ENCODE measurements at places on chromosomes 7 and 10.

- no peak for DNase-seq
These were observed 386.5 kb downstream of the INHBA start for GRCh38 chr7:41316410-41316809.

DNA sequence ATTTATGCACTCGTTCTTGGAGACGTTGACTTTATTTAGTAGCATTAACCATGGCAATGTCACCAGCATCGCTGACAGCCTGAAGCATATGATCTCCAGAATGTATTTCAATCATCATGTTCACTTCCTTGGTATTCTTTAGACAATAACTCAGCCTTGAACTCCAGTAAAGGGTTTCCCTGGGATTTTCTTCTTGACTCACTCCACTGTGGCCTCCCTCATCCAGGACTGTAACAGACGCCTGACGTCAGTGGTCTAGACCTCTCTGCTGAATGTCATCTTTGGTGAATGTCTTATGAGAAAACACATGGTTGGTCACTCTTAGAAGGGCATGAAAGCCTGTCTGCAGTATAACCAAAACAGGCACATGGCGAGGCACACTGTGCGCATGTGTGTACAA lies 64.4 kb downstream of the EGFR start:
- DNase-seq, result no peak

- DNase-seq, result no peak
These were observed 317.8 kb downstream of the TNS3 start for GRCh38 chr7:47264021-47264651.

GRCh38 chr10:43573250-43574000 lies 991 bp downstream of the ZNF239 start:
- DNase-seq, result no peak

GRCh38 chr10:63221950-63222349 lies 88.8 kb downstream of the NRBF2 start:
- no peak for DNase-seq

DNA sequence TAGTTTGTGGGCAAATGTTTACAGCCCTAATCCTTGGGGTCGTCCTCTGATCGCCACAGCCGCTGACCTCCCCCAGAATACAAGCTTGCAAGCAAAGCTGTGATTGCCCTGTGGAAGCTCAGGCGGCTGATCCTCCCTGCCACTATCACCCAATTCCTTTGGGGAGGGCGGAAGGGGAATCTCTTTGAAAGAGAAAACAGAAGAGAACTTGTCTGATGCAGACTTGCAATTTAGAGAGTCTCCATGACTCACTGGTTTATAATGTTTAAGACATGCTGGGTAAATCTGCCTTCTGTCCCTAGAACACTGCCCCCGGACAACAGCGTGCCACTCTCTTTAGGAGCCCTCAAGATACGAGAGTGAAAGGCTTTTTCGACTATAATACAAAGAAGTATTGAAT lies 75.5 kb downstream of the NRP1 start:
- DNase-seq, result no peak

DNA sequence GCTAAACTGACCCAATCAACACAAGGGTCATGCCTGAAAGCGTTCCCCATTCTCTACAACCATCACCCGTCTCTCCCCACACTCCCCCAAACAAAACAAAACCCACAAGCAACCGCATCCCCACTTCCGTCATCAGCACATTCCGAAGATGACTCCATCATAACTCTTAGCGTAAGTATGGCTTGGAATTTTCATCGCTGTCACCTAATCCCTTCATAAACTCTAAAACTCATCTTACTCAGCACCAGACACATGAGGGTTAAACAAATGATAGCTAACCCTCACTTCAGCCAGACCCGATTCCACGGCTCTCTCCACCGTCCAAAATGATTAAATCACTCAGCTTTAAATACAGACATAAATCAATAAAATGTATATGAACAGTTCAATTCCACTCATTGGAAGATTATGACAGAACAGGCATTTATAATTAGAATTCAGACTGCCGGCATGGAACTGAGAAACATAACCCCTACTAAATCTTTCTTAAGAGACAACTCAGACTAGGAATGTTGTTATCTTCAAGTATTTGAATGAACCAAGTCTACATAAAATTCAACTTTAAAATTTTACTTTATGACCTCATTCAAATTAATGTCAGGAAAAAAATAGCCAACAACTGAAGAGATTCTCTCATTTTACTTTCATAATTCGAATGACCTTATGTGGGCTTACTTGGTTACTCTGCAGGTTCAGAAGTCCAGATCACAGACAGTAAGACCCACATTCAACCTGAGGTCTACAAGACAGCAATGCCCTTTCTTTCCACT lies 215.9 kb downstream of the PARD3 start:
- DNase-seq, result no peak
